Stimulated activated CD4-positive, alpha-beta T cell treated with anti-CD3 and anti-CD28 coated beads, TNF-alpha, amount 100 ng/mL, for 1 hour (primary cell): ENCODE measurements at places on chromosomes 5 and 9.

GRCh38 chr9:12640866-12641636 is 52.1 kb upstream of the TYRP1 start:
- DNase-seq = no peak

GRCh38 chr5:6729386-6730310 is 16.4 kb downstream of the TENT4A start:
- no peak for DNase-seq

- no peak for DNase-seq
These were observed 54.5 kb downstream of the PDE4D start for GRCh38 chr5:59838989-59839388.

DNA sequence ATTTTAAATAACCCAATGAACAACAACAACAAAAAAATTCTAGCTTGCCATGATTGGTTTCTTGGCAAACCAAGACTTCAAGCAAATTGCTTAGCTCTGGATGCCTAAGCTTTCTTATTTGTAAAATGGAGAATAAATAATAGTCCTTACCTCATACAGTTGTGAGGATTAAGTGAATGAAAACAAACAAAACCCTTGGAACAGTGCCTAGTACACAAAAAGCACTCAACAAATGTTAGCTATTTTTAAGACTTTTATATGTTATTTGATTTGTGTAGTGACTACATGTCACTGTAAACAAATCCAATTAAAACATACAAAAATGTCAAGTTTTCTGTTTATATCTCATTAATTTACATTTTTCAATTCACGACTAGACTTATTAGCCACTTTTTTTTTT is 13.5 kb upstream of the HOMER1 start:
- no peak for DNase-seq

GRCh38 chr9:99807956-99808355 is 13.7 kb upstream of the NR4A3 start:
- no peak for DNase-seq

GRCh38 chr5:135559354-135559753 is 19.4 kb downstream of the CXCL14 start:
- DNase-seq = no peak

GRCh38 chr5:124725040-124725434 is 21.4 kb downstream of the ZNF608 start:
- no peak for DNase-seq

DNA sequence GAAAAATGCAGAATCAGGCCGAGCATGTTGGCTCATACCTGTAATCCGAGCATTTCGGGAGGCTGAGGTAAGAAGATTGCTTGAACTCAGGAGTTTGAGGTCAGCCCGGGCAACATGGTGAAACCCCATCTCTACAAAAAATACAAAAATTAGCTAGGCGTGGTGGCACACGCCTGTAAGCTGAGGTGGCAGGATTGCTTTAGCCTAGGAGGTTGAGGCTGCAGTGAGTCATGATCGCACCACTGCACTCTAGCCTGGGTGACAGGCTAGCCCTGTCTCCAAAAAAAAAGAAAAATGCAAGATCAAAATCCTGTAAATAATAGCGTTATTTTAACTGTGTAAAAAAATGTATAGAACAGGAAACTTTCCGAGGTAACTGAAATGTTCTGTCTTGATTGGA is 39.4 kb downstream of the RNF44 start:
- DNase-seq = no peak
